ENCODE measurements at places on chromosomes 3 and 15.

DNA sequence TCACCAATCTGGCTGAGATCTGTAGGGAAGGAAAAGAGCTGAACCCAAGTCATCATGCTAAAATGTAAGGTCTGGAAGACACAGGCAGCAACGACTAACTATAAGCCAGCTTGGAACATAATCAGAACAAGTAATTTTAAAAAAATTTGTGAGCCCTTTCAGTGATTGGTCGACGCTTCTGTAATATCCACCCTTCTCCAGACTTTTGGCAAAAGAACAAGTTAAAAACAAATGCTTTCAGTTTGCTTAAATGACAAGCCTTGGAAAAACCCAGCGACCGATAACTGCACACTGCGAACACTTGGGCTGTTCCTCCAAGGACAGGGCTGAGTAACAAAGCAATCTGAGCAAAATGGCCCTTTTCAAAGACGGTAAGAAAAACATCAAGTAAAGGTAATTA is 49.6 kb downstream of the PCSK6 start:
- DNase-seq: no peak

DNA sequence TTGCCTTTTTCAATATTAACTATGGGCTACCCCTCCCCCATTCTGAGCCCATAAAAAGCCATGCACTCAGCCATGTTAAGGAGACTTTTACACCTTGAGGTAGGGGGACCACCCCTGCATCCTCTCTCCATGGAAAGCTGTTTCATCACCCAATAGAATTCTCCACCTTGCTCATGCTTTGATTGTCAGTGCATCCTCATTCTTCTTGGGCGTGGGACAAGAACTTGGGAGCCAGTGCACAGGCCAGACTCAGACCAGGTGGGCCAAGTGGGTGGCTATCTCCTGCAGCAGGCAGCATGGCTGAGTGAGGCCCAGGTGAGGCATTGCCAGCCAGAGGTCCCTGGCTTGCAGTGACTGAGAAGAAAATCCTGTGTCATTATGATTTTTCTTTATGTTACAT is 357.4 kb upstream of the CDIN1 start:
- DNase-seq: no peak

GRCh38 chr15:85690561-85691231 is 104.0 kb downstream of the KLHL25 start:
- peak; percentile 62 for DNase-seq

- DNase-seq: no peak
Observed at GRCh38 chr3:145422556-145422955, 738.4 kb downstream of the PLOD2 start.

DNA sequence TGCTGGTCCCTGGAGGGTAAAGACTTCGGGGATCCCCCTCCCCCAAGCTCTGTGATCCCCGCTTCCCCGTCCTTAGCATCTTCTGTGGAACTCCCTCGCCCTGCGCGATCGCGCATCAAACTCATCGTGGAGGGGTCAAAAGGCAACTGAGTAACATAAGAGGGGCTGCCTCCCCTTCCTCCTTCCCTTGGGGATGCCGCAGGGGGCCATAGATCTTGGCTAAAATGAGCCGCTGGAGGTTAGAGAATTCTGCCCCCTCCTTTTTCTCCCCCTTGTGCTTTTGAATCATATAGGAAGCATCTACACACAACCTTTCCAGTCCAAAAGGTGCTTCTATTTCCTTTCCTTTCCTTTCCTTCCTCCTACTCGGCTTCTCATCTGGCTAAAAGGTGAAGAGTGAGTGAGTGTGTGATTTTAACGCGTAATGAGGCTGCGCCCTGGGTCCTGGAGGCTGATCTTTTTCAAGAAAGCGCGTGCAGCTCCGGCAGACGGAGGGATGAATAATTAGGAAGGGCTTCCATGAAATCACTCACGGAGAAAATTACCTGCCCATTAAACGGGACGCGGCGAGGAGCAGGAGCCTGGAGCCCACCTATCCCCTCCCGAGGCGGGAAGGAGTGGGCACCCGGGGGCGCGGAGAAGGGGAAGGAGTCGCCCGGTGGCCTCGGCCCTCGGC is 831 bp upstream of the ROBO2 start:
- DNase-seq: no peak

GRCh38 chr3:161412123-161412522 is 40.8 kb upstream of the SPTSSB start:
- no peak for DNase-seq

DNA sequence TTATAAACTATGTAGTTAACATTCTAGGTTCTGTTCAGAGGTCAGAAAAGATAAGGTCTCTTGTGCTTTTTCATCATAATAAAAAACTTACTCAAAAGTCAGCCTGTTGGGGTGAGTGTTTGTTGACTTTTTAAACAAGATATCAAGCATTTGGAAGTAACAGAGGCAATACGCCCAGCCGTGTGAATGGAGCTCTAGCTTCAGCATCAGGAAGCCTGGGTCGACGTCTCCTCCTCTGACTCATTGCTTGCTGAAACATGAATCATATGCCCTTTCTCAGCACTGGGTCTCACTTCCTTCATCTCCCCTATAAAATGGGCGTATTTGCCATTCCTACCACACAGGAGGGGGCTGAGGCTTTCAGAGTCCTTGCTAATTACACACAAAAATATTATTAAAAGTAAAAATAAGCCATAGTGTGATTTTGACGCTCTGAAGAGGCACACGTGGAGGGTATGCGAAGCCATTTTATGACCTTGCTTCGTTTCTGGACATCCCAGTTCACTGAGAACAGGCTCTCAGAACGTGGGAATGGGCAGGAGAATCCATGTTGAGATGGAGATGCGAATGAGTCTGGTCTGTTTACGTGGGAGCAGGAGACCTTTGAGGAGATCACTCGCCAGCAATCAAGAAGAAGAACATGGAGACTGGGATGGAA is 220.8 kb upstream of the TPRG1 start:
- DNase-seq: peak; percentile 36

- peak; percentile 11 for DNase-seq
Observed at GRCh38 chr15:28107111-28107903, 8.2 kb upstream of the OCA2 start.

DNA sequence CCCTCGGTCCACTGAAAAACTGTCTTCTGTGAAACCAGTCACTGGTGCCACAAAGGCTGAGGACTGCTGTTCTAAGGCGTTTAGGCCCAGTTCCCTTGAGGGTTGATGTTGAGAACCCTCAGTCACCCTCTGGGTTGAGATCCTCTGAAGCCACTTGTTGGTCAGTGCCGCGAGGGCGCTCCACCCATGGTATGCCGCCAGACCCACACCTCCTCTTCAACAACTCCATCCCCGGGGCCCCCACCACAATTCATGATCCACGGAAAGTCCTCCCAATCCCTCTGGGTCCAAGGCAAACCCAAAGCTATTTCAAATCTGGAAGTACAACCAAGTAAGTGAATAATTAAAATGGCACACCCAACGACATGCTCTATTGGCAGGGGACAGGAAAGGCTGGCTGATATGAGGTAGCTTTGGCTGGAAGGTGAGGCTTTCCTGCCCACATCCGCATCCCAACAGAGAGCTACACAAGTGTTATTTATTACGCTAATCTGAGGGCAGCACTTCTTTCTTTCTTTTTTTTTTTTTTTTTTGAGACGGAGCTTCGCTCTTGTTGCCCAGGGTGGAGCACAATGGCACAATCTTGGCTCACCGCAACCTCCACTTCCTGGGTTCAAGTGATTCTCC is 58.1 kb downstream of the XXYLT1 start:
- no peak for DNase-seq

- DNase-seq: no peak
Observed at GRCh38 chr3:4332574-4332973, 29.4 kb downstream of the SETMAR start.

DNA sequence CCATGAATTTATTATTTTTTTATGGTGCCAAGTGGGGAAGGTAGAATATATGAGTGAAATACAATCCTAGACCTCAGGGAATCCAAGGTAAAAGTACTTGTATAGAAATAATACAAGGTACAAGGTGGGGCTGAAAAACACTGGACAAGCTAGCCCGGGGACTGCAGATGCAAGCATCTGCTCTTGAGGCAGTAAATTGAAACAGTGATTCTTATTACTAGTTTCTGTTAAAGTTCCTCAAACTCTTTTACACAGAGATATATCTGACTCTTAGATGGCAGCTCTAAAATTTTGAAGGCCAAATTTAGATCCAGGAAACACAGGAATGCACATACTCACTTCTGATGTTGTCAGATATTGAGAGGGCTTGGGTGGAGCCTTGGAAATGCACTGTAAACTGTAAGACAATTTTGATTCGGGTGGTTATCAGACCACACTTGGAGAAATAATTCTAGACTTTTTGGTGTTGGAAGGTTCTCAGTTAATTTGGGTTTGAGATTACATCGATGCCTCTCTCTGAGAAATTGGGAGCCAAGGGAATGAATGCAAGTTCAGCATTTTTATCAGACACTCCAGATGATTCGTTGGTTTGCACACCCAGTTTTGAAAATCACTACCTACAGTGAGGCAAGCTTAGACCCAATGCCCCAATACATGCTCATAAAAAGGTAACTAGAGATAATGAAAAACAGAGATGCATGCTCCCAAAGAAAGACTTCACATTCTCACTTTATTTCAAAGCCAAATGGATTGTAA is 7.3 kb downstream of the TP63 start:
- no peak for DNase-seq

DNA sequence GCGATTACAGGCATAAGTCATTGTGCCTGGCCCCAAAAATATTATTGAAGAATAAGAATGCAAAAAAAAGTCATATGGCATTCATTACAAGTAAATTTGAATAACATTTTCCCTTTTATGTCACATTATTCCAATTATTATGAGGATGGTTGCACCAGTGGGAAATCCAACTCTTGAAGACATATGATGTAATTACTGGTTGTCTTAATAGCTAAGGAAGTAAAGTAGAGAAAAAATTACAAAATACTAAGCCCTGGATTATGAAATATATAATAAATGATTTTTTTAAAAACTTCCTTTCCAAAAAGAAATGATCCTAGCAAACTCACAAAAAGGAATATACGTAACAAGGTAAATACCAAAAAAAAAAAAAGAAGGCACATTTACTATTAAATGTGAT is 98.9 kb downstream of the FMN1 start:
- DNase-seq: no peak

DNA sequence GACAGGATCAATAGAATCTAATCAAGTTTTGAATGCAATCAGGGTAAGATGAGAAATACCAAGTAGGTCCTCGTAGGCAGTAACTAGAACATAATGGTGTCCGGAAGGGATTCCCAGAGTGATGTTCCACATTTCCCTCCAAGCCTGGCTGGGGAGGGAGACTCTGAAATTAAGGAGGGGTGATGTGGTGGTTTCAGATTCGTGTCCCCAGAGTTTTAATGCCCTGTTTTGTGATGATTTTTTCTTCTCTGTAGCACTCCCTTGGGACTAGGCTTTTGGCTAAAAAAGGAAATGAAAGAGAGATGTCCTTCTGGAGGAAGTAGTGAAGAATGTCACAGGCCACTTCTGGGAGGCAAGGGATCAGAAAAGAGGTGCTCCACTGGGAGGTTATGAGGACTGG is 108.3 kb upstream of the CACNA2D3 start:
- DNase-seq: no peak

- DNase-seq: no peak
Observed at GRCh38 chr3:43191116-43191515, 85.2 kb upstream of the POMGNT2 start.

GRCh38 chr15:68682330-68682729 is 103.5 kb downstream of the CORO2B start:
- DNase-seq: no peak

DNA sequence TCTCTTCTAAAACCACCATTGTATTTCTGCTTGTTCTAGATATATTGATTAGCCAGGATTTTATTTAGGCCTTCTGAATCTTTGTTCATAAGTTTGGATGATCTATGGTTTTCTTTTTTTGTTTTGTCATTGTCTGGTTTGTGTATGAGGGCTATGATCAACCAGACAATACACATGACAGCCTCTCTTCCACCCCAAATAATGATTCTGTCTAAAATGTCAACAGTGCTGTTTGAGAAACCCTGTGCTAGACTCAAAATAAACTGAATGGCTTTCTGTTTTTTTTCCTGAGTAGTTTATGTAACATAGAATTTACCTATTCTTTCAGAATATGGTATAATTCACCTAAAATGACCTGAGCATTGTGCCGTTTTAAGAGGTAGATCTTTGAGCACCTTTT is 66.1 kb downstream of the PLCL2 start:
- no peak for DNase-seq

DNA sequence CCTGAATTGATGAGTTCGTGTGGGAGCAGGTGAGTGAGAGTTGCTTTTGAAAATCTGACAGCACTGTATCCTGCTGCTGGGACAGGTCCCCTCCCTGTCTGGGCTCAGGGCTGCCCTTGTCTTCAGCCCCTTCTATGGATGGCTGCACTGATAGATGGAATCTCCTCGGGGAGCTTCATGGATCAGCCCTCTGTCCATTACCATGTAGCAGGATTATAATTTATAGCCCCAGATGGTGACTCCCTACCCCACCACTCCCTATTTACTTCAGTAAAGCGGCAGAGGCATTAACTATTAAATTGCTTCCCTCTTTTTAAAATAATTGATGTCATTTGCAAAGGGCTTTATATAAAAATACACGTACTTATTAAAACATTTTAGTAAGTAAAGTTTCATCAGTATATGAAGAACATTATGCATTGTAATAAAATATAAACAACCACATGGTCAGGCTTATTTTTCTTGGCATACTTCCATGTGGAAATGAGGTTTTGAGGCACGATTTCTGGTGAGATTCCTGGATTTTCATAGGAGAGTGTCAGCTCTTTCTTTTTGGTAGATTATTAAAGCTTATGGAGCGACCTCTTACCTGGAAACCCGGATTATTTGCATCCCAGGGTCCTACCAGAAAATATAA is 38.5 kb downstream of the MAP3K13 start:
- no peak for DNase-seq

- DNase-seq: no peak
Observed at GRCh38 chr15:81301815-81302399, 22.0 kb downstream of the STARD5 start.

GRCh38 chr3:124559846-124560574 is 170.2 kb upstream of the UMPS start:
- DNase-seq: peak; percentile 60

GRCh38 chr3:149152420-149152819 is 23.0 kb downstream of the HPS3 start:
- DNase-seq: no peak

DNA sequence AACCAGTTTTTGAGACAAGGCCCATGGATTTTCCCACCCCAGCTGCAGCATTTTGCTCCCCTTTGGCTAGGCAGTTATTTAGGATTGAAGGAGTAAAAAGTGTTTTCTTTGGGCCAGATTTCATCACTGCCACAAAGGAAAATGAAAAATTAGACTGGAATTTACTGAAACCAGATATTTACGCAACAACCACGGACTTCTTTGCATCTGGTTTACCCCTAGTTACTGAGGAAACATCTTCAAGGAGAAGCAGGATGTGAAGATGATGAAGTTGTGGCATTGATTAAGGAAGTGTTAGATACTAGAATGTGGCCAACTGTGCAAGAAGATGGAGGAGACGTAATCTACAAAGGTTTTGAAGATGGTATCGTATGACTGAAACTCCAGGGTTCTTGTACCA is 165.2 kb upstream of the MYRIP start:
- no peak for DNase-seq
